ENCODE measurements at places on chromosomes 2 and 18.

DNA sequence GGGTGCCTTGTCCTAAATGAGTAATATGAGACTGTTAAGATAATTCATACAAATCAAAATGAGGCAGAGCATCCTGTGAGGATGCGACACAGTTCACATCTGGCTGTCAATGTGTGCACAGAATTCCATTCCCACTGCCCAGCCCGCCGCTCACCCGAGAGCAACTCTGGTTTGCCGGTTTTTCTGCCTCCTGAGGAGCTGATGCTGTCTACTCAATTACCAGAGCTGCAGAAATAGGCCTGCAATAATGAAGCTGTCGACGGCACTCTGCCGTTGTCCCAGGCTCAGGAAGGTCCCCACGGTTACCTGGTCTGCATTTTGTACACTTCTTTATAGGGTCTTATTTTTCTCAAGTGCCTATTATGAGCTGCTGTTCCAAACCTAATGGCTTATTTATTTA is 55.7 kb upstream of the LYPD1 start:
- DNase-seq: no peak

GRCh38 chr2:160493227-160494028 is at the start of gene RBMS1:
Gene RBMS1, minus strand, starts transcription at chr2:160493807. Its CDS starts 444 bp downstream, at chr2:160493363.
- DNase-seq: peak; percentile 23

DNA sequence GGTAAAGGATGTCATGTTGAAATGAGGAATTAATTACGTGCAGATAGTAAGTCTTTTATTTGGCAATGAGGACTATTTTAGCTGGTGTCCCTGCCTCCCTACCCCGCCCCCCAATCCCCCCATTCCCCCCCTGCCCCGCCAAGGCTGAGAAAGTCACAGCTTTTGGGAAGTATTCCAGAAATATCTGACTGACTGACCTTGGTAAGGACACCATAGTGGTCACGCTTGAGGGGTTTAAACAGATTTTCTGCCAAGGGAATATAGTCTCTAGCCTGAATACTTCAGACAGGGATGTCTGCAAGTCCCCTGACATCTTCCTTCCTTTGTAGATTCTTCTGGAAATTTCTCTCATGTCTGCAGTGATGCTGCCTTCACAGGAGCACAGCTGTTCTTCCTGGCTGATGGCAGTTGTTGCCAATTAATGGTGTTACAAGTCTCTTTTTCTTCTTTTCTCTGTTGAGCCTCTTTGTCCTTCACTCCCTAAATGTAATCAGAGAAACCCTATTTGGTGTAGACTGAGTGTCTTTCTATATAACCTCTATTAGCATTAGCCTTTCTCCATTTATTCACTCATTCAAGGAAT is 53.7 kb upstream of the MGAT5 start:
- DNase-seq: no peak

DNA sequence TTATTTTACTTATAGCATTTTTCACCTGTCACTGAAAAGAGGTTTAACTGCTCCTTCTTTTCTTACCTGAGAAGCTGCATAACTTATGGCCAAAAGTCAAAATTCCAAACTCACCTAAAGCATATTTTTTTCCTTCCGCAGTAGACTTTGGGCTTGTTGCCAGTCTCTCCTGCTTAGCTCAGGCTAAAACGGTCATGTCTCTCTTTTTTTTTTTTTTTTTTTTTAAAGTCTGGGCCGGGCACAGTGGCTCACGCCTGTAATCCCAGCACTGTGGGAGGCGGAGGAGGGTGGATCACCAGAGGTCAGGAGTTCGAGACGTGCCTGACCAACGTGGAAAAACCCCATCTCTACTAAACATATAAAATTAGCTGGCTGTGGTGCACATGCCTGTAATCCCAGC is 113.5 kb downstream of the RTN4 start:
- no peak for DNase-seq

DNA sequence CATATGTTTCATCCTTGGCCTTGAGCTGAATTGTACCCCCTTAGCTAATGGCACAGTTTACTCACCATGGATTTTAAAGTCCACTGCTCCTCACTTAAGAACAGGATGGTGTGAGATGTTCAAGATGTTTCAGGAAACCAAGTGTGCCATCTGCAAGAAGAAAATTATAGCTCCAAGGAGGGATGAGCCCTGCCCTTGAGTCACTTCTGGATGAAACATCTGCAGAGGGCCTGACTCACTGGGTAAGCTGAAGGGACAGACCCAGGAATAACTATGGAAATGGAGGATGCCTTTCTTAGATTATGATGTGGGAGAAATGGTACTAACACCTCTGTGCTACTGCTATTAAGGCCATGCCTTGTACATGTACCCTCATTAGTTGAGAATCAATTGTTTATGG is 6.4 kb downstream of the MARS2 start:
- DNase-seq: no peak

DNA sequence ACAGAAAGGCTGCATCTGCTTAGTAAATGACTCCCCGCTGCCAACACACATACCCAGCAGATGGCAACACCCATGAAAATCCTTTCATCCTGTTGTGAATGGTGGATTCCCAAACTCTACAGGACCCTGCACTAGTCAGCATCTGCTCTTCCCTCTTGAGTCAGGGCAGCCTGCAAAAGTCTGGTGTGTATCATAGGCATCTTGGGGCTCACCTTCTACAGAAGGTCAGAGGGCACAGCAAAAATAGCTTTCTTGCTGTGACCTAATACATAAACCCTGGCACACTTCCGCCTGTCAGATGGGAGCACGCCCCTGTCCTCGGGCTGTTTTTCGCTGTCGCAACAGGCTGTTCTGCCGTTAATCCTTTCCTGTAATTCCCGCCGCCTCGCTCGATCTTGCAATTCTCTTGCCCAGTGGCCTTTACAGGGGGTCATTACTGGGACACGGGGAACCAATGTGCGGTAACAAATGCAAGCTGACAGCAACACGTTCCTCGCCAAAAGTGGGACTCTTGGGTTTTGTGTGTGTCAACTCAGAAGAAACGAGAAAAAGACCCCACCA is 19.9 kb upstream of the SCYGR1 start:
- DNase-seq: no peak

GRCh38 chr2:175743011-175743410 is 259.1 kb downstream of the LNPK start:
- no peak for DNase-seq

DNA sequence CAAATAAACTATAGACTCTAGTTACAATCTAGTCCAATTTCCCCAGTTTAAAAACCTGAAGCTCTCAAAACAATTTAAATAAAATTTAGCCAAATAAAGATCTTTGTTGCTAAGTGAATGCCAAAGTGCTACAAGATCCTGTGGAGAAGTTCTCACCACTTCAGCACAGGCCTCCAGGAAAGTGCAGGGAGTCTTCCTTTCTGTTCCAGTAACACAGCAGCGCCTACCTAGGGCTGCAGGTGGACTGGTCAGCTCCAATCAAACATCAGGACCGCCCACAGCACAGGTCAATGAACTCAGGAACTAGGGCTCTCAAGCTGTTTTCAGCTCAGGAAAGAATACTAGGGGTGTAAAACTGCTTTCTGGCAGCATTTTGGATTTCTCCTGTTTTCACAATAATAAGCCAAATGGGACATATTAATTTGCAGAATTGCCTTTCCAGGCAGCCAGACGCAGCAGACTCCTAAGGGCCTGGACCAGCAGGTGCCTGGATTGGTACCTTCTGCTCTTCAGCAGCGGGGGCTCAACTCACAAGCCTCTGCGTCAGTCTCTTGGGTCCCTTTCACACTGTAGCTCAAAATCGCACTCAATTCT is 1.5 kb downstream of the FAM110C start:
- no peak for DNase-seq

GRCh38 chr2:26619521-26619951 is 21.6 kb downstream of the CIB4 start:
- DNase-seq: no peak

DNA sequence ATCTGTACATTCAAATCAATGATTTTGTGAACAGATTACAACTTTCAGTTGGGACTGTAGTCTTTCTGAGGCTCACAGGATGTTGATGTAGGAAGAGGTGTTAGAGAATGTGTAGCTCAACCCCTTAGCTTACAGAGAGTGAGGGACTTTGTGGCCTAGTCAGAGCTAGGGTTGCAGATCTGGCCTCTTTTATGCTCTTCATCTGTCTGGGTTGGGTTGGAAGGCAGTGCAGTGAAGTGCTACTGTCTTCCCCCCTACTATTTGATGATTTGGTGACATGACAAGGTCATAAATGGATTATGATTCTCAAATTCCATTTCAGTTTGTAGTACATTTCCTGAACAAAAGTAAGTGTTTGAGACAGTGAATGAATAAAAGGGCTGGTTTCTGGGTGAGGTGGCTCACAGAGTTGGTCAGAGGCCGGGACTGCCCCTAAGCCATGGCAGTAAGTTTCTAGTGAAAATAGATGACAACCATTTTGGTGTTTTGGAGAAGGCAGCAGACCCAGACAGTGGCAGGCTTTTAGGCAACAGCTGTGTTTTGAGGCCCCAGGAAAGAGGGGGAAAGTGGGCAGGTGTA is 21.6 kb downstream of the MAP4K4 start:
- no peak for DNase-seq

- DNase-seq: no peak
Measured at GRCh38 chr2:105634198-105634597, 110.5 kb upstream of the NCK2 start.

- DNase-seq: no peak
Measured at GRCh38 chr18:69196336-69196735, 204.4 kb upstream of the DOK6 start.

DNA sequence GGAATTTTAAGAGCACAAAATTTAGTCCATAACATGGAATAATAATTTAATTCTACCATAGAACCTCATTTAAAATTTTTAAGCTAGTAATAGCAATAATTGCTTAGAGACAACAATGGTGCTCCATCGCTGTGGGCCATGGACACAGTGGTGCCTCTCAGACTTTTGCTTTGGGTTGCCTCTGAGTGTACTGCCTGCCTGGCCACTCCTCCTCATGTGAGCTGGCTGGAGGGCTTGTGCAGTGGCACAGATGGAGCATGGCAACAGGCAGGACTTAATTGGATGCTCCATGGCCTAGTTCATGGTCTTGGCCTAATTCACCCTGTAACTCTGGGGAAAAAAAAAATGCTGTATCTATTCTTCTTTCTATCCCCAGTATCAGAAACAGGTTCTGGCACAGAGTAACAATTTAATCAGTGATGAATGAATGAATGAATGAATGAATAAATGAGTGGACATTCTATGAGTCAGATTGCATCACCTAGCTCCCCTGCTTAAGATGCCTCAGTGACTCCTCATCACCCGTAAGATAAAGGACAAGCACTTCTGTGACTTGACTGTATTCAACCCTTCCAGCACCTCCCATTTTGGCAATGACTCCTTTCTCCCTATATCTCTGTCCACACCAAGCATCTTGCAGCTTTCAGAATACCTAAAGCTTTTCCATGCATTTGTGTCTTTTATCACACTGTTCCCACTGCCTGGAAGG is 211.8 kb upstream of the SLC14A2 start:
- no peak for DNase-seq

GRCh38 chr2:28639836-28640235 is 111.8 kb upstream of the PPP1CB start:
- DNase-seq: no peak

DNA sequence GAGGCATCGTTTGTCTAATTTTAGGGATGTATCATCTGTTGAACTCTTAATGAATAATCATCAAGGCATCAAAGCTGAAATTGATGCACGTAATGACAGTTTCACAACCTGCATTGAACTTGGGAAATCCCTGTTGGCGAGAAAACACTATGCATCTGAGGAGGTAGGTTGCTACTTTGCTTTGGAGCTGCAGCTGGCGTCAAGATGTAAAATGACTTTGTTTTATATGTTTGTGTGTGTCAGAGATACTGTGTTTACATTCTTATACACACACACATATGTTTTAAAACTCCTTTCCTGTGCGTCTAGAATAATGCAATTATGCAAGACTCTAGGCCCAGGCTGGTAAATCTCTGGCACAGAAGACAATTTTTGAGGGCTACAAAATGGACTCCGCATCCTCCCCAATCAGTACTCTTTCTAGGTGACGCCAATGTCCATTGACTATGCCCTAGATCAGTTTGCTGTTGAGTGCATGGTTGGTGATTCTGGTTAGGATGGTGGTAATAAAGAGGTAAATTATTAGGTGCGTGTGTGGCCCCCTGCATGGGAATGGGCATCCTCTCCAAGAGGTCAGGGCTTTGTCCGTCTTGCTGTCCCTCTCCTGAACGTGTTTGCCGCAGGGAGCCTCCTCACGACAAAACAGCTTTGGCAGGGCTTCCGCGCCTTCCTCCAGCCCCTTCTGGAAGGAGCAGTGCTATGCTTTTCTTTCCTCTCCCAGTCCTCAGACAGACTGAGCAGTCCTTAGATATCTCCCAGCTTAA is 68.2 kb upstream of the EML6 start:
- DNase-seq: no peak

DNA sequence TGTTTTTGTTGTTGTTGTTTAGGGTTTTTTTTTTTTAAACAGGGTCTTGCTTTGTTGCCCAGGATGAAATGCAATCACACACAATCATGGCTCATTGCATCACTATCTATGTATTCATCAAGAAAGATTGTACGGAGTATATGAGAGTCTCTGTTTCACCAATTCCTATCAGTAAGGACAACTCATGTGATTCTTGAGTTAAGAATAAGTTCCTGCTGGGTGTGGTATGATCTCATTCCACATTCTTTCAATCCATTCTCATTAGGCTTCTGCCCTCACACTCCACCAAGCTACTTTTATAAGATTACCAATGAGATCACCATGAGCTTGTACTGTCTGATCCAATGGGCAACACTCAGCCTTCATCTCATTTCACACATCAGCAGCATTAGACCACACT is 9.1 kb upstream of the AP1S3 start:
- no peak for DNase-seq

DNA sequence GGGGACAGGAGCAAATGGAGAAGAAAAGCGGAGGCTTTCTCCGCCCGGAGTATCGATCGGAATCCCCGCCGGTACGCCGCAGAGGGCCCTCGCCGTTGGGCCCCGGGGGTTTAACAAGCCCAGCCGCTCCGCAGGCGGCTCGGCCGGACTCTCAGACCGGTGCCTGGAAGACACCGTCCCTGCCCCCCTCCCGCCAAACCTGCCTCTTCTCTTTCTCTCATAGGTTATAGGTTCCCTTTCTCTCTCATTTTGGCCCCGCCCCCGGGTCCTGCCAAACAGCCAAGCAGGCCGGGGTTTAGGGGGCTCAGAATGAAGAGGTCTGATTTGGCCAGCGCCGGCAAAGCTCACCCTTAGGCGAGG is 4.4 kb downstream of the ONECUT2 start:
- no peak for DNase-seq

- no peak for DNase-seq
Measured at GRCh38 chr2:221429741-221430491, 142.2 kb downstream of the EPHA4 start.

- DNase-seq: no peak
Measured at GRCh38 chr2:135386993-135387392, 144.0 kb downstream of the ZRANB3 start.

DNA sequence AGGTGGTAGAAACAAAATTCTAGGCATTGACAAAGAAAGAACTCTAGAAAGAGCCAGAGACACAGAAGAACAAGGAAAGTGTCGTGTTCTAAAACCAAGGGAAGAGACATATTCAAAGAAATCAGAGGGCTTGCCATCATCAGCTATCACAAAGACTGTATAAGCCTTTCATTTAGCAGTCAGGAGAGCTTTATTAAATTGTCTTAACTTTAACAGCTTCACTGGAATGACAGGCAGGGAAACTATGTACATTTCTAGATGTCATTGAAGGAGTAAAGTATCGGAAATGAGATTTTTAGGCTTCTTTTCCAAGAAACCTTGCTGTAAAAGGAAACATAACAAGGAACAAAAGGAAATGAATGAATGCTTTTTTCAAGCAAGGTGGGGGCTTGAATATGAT is 15.8 kb downstream of the KYNU start:
- DNase-seq: no peak

- no peak for DNase-seq
Measured at GRCh38 chr2:82215212-82215611, 1910.7 kb upstream of the LRRTM1 start.

Measured in SW 1271 (cell line).